ENCODE measurements at places on chromosomes 4 and X.

- DNase-seq = no peak
Measured at GRCh38 chr4:22597471-22597870, 81.6 kb upstream of the ADGRA3 start.

- no peak for DNase-seq
Measured at GRCh38 chr4:1187182-1187581, 14.8 kb upstream of the SPON2 start.

GRCh38 chrX:151912221-151912620 lies 468 bp upstream of the MAGEA4 start:
- DNase-seq = no peak

DNA sequence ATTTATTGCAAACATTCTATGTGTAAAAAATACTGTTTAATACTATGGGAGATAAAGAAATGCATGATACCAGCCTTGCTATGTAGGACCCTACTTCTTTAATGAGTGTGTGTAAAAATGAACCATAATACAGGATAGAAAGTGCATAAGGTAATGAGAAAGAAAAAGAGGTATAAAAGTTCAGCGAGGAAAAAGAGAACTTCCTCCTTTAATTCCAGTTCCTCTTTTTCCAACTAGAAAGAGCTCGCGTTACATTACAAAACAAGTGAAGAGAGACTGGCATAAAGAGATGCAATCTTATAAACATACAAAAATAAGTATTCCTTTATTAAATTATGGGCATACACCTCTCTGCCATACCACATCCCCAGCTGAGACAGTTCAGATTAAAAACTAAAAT lies 77.4 kb downstream of the ANKRD17 start:
- DNase-seq = no peak

GRCh38 chrX:5295004-5295403 lies 933.7 kb downstream of the NLGN4X start:
- DNase-seq = no peak

- no peak for DNase-seq
Measured at GRCh38 chr4:13627178-13627605, 333 bp downstream of the BOD1L1 start.

DNA sequence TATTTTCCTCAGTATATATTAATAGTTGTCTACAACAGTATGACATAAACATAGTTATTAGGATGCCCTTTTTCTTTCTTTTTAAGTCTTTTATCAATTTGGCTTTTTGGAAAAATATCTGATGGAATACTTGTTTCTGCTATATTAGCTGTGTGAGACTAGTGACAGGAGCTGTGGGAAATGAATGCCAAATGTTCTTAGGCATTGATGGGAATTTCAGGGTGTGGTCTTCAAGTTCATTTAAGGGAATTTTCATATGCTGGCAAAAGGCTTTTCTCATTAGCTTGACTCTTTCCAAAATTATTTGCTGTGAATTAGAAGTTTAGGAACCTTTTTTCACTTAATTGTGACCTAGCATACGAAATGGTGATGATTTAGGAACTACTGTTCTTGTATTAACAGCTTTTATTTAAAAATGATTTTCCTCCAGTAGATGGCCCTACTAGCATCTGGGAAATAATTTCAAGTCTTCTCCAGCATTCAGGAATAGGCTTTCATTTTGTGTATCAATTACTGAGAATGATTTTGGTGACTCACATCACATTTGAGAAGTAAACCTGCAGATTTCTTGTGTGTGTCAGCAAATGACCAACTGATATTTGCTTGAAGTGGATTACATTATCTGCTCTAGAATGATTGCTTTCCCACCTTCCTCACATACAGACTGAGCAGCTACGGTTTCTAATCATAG lies 70.9 kb downstream of the HTT start:
- no peak for DNase-seq

- no peak for DNase-seq
Measured at GRCh38 chr4:98969878-98970785, 25.4 kb upstream of the METAP1 start.

DNA sequence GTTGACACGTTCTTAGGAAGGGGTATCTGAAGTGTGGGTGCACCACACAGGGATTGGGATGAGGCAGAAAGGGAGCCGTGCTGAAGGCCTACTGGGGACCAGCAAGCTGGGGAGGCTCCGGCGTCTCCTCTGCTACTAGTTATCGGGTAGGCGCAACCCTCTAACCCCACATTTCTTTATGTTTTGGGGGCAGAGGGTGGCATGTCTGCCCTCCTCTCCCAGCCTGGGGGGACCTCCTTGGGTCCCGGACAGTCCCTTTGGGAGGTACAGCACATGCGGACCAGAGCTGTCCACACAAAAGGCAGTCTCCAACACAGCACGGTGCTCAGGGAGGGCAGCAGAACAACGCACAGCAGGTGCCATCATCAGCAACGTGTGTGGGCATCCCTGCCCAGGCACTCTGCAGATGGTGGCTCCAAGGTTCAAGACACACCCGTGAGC lies 33.2 kb downstream of the WDR1 start:
- no peak for DNase-seq

Data from iPS DF 6.9 (cell line).